ENCODE measurements at places on chromosomes 12 and 14.

DNA sequence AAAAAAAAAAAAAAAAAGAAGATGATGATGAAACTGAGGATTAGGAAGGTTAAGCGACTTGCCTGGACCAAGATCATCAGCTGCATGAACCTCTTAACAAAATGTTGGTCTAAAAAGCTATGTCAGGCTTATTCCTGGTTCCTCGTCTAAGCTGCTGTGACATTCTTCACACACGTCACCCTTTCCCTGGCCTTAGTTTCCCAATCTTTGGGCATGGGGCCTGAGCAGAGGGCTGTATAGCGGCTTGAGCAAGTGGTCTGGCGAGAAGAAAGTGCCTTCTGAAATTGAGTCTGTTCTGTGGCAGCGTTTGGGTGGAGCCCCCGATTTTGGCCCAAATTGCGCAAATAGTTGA is 58.7 kb upstream of the CCND2 start:
- no peak for DNase-seq

GRCh38 chr14:61585598-61586543 is 109.4 kb upstream of the HIF1A start:
- DNase-seq: no peak

DNA sequence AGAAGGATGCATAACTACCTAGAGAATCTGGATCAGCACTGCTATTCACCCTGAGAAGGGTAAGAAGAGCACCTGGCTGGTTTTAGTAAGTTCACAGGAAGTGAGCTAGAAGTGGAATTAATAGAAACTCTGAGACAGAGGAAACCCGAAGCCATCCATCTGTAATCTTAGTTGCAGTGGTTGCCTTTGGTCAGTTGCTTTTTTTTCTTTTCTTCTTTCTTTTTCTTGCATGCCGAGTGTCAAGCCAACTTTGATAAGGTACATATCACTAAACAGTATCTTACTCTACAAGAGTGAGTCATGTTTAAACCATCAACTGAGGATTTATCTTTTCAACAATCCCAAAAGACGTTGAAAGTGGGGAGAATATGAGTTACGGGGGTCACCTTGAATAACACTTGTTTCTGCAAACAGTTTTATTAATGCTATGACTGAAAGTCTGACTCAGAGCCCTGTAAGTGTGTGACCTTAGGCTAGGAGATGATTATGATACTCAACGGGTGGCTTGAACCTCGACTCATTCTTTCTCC is 26.7 kb downstream of the C12orf75 start:
- DNase-seq: no peak

GRCh38 chr14:93045965-93046704 is 69.6 kb downstream of the ITPK1 start:
- DNase-seq: no peak

DNA sequence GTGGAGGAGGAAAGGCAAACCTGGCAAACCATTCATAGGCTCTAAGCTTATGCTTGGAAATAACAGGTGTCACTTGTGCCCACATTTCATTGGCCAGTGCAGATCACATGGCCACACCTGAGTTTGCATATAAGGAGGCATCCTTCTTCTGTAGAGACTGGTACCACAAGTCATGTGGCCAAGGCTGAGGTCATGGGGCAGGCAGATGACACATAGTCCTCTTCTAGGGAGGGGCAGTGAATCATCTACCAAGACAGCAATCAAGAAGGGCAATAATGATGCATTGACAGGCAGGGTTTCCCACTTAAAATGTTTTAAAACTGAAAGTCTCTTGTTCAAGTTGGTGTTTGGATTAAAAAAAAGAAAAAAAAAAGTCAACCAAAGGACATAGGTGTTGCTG is 77.3 kb downstream of the DAAM1 start:
- no peak for DNase-seq

- no peak for DNase-seq
Observed at GRCh38 chr12:42141981-42142606, 2.6 kb downstream of the GXYLT1 start.

DNA sequence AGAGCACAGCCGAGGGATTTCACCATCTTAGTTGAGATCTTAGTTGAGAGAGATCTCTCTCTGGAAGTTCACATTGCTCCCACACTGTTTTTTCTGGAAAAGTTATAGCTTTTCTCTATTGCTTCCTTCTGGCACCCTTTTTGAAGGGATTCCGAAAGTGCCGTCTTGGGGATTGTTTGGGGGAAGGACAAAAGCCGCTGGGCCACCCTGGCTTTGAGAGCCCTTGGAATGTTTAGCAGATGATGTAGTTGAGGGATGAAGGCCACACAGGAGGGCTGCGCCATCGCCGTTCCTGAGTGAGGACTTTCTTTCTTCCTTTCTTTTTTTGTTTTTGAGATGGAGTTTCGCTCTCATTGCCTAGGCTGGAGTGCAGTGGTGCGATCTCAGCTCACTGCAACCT is 17.7 kb downstream of the PLEKHG3 start:
- no peak for DNase-seq

DNA sequence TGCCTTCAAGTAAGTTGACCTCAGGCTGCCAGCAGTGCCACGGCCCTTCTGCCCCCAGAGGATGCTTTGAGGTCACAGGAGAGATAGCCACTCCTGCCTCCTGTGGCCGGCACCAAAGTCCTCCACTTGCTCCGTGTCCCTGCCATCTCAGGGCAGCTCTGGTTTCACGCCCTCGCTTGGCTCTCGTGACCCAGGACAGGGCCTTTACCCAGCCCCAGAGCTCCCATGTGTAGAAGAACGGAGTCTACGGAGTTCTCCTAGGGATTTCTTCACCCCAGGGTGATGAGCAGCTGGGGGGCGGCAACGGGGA is 178.1 kb downstream of the ADGRD1 start:
- no peak for DNase-seq
